Activated CD4-positive, alpha-beta T cell treated with anti-CD3 and anti-CD28 coated beads, Interleukin-2, amount 10 ng/mL, durations not matched to agents 7 days and 5 days (primary cell): ENCODE measurements at places on chromosomes 7 and 10. TPM values are rescaled to one million over a fixed set of nuclear protein-coding genes. Genes with fewer than 3 reads are reported as not detected.

GRCh38 chr10:8316284-8316683, 261.8 kb downstream of the GATA3 start:
- no peak overlapping the region for H3K27ac ChIP-seq
- peaks cover 22% of the 10 kb centered on the region for H3K4me1 ChIP-seq
- peaks cover 9% of the 10 kb centered on the region for H3K36me3 ChIP-seq
- no peak overlapping the region for H3K4me3 ChIP-seq
- no peak for DNase-seq

GRCh38 chr10:104486803-104487202, 133.2 kb downstream of the CFAP58 start:
- no peaks in the 10 kb centered on the region for H3K4me1 ChIP-seq
- no peak for DNase-seq
- H3K36me3 ChIP-seq, result no peaks in the 10 kb centered on the region

DNA sequence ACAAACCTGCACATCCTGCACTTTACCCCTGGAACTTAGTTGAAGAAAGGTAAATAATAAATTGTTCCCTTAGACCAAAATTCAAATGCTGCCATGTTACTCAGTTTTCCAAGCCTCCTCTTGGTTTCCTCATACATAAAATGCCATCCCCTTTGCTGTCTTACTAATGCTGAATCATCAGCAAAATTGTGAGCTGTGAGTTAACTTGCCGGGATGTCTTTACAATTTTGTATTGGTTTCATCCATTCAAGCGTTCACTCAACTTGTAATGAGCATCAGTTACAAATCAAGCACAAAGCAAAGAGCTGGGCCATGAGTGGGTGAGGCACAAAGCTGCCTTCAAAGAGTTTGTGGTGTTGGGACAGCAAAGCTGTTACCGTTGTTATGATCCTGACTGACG, 395.8 kb upstream of the ZMIZ1 start:
- no peak overlapping the region for H3K27ac ChIP-seq
- no peaks in the 10 kb centered on the region for H3K4me1 ChIP-seq
- no peak overlapping the region for H3K4me3 ChIP-seq
- H3K36me3 ChIP-seq, result no peaks in the 10 kb centered on the region
- peaks cover 27% of the 10 kb centered on the region for H3K27me3 ChIP-seq
- DNase-seq, result no peak

DNA sequence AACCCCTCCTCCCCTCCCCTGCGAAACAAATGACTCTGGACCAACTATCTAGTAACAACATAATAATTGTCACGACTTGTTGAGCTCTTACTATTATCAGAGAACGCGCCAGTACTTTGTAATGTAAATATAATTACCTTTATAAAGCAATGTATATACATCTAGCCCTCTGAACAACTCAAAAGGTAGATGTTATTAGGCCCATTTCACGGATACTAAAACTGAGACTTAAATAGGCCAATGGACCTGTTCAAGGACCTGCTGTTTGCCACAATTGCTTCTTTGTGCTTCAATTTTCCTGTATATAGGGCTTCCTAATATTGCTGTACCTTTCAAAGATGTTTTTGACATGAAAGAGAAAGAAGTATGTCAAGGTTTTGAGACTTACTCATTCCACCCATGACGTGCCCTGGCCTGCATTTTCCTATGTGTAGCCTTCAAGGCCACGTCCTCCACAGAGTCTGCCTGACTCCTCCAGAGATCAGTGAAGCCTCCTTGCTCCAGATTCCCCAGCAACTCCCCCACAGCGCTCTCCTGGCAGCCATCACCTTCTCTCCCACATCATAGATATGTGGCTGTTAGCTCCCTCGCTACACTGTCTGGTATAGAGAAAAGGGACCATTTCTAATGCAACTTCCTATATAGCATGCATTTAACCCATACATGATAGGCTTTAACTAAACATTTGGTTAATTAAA, 156.6 kb downstream of the SKIDA1 start:
- H3K4me3 ChIP-seq, result no peak overlapping the region
- no peak for DNase-seq
- H3K4me1 ChIP-seq, result peaks cover 9% of the 10 kb centered on the region
- no peak overlapping the region for H3K27ac ChIP-seq
- H3K36me3 ChIP-seq, result peaks cover 3% of the 10 kb centered on the region

GRCh38 chr7:5572439-5572838, 148.8 kb upstream of the TNRC18 start:
- H3K27ac ChIP-seq, result no peak overlapping the region
- no peak for DNase-seq
- no peak overlapping the region for H3K4me3 ChIP-seq
- H3K36me3 ChIP-seq, result no peaks in the 10 kb centered on the region
- H3K4me1 ChIP-seq, result peaks cover 24% of the 10 kb centered on the region

GRCh38 chr7:138208142-138208570, 131.9 kb downstream of the AKR1D1 start:
- no peak for DNase-seq
- H3K36me3 ChIP-seq, result no peaks in the 10 kb centered on the region
- H3K4me3 ChIP-seq, result no peak overlapping the region
- H3K27ac ChIP-seq, result no peak overlapping the region

The SMO gene
- not detected for total RNA-seq
